ENCODE measurements at places on chromosomes 11 and 22.

- no peaks in the 10 kb centered on the region for H3K4me1 ChIP-seq
- DNase-seq = no peak
- H3K27me3 ChIP-seq = no peaks in the 10 kb centered on the region
- H3K36me3 ChIP-seq = no peaks in the 10 kb centered on the region
Observed at GRCh38 chr11:87431392-87431791, 393.7 kb downstream of the TMEM135 start.

GRCh38 chr11:117861151-117862018 is 15.1 kb downstream of the FXYD6 start:
- no peaks in the 10 kb centered on the region for H3K27me3 ChIP-seq
- H3K27ac ChIP-seq = no peak overlapping the region
- DNase-seq = no peak
- H3K4me3 ChIP-seq = no peak overlapping the region
- H3K4me1 ChIP-seq = peaks cover 2% of the 10 kb centered on the region

GRCh38 chr22:36281781-36282327 is 28.9 kb downstream of the APOL1 start:
- H3K27ac ChIP-seq = no peak overlapping the region
- no peaks in the 10 kb centered on the region for H3K27me3 ChIP-seq
- DNase-seq = no peak
- H3K4me3 ChIP-seq = no peak overlapping the region
- H3K36me3 ChIP-seq = peaks cover 27% of the 10 kb centered on the region

DNA sequence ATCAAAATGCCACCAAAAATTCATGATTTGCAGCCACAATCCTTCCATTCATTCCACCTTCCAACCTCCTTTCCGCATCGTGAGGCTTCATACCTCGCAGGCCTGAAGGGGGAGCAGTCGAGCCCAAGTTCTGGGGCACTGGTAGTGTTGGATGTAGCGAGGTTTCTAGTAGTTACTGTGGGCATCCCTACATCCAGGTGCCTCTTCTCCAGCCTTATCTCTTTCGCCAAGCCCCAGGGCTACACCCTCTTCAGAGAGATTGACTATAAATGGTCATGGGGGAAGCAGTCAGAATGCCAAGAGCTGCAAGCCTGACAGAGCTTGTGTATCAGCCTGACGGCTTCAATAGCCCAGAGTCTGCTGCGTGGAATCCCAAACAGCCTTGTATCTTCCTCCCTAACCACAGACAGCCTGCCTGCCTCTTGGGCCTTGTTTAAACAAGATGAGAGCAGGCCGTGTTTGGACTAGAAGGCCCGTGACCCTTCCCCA is 28.9 kb downstream of the CLMP start:
- no peak overlapping the region for H3K27ac ChIP-seq
- H3K4me3 ChIP-seq = no peak overlapping the region

- peaks cover 2% of the 10 kb centered on the region for H3K36me3 ChIP-seq
- H3K4me1 ChIP-seq = peaks cover 9% of the 10 kb centered on the region
- H3K27ac ChIP-seq = no peak overlapping the region
Observed at GRCh38 chr22:29998627-29999384, 81.5 kb upstream of the HORMAD2 start.
